ENCODE measurements at places on chromosomes 5 and 9.

- no peak for DNase-seq
These were observed 279.2 kb downstream of the PIK3R1 start for GRCh38 chr5:68494771-68495170.

DNA sequence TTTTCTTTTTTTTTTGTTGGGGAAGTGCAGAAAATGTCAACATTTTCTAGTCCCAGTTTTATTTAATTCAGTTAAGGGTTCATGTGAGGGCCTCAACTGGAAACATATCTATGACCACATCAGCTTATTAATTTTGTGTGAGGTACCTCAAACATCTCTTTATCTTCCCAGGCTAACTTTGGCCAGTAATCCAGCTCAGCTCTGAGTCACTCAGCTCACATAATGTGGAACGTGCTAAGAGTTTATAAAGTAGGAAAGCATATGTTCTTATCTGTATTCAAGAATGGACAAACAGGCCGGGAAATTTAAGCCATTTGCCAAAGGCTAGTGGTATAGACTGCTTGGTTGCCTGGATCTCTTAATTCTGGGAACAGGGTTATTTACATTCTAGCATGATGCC lies 118.4 kb downstream of the INSYN2B start:
- DNase-seq: no peak

DNA sequence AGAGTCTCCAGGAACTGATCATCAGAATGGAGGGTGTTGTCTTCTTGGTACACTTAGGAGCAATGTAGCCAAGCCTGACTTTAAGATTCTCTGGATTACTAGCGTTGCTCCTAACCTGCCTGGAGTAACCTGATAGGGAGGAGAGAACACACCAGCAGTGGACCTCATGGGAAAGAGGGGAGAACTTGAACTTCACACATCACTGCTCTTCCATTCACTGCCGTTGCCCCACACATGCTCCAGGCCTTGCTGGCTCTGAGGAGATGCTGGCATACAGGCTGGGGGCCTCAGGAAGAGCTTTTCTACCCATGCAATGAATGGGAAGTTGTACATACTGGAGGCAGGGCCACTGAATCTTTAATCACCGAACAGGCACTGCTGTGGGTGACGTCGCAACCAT lies 60.3 kb upstream of the ADAMTS16 start:
- DNase-seq: no peak

DNA sequence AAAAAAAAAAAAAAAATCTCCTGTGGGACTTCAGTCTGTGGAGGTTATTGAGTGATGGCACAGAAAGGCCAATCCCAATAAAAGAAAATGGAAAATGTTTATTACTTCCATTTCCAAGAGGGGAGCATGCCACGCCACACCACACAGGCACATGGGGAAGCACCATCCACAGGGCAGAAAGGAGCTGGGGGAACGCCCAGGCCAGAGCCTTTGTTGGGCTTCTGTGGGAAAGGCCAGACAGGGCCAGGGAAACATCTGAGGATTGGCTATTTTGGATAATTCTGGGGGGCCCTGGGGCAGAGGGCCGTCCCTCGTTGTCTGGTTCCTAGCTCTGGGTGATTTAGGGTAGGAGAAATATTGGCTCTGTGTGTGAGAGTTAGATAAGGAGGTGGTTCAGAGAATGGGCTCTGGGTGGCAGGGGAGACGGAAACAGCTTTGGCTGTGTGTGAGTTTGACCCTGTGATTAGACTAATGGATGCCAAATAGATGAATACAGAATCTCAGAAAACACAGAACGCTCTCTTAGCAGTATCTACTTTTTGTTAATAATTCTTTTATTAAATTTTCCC lies 49.0 kb upstream of the ABL1 start:
- no peak for DNase-seq

- no peak for DNase-seq
These were observed 1768.9 kb upstream of the CDH9 start for GRCh38 chr5:28807195-28807729.
